Activated CD4-positive, alpha-beta T cell treated with anti-CD3 and anti-CD28 coated beads, Interleukin-2, amount 10 ng/mL, durations not matched to agents 7 days and 5 days (primary cell): ENCODE measurements at places on chromosomes 13 and 19. TPM values are rescaled to one million over a fixed set of nuclear protein-coding genes. Genes with fewer than 3 reads are reported as not detected.

Gene TMPRSS9
- not detected for total RNA-seq

Gene STARD13
- total RNA-seq = 0.02 TPM

Gene MIA
- not detected for total RNA-seq

Gene TSSK6
- total RNA-seq = 3.7 TPM

Gene SEMA6B
- total RNA-seq = not detected

Gene YJEFN3
- total RNA-seq = 13.2 TPM

Gene IGFLR1
- total RNA-seq = 54.6 TPM

Gene ZNF780B
- 28.3 TPM for total RNA-seq
